Endodermal cell (in vitro differentiated cells): ENCODE measurements at places on chromosomes 5 and 9. TPM values are rescaled to one million over a fixed set of nuclear protein-coding genes. Genes with fewer than 3 reads are reported as not detected.
A peak's percentile ranks its signal among the peaks of the same experiment; 100 is the strongest.

Gene EDIL3
- 17.5 and 22.5 TPM in 2 replicates for total RNA-seq

DNA sequence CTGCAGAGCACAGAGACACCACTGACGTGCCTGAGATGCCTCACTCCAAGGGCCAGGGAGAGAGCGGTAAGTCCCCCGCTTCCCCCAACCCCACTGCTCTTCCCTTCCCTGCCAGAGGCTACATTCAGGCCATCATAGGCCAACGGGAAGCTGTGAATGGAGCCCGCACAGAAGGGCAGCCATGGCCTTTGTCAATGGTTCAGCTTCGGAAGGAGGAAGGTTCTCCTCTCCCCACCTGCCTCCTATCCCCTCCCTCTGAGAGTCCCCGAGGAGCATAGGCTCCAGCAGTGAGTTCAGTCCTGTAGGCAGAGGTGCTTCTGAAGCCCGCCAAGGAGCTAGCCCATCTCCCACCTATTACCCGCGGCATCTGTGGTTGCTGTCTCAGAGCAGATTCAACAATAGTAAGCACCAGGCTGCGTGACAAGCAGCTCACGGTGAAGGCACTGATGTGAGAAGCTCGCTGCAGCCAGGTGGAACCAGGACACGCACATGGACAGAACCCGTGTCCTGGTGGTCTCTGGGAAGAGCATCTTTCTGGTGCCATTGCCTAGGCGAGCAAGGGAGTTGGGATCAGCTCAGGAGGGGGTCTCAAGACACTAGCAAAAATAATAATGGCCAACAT lies 15.9 kb downstream of the QRFP start:
- H3K27ac ChIP-seq: no peak overlapping the region
- H3K27me3 ChIP-seq: no peaks in the 10 kb centered on the region
- no peak for DNase-seq
- peaks cover 3% of the 10 kb centered on the region for H3K4me1 ChIP-seq
- peaks cover 63% of the 10 kb centered on the region for H3K36me3 ChIP-seq

- no peak overlapping the region for H3K4me3 ChIP-seq
- H3K4me1 ChIP-seq: peaks cover 7% of the 10 kb centered on the region
- H3K36me3 ChIP-seq: no peaks in the 10 kb centered on the region
- DNase-seq: no peak
- H3K27ac ChIP-seq: no peak overlapping the region
Measured at GRCh38 chr9:86577420-86578333, 223.5 kb upstream of the TUT7 start.

GRCh38 chr5:137737349-137738131 lies 1.7 kb upstream of the KLHL3 start:
- peak overlapping the region; percentile 37 for H3K4me3 ChIP-seq
- H3K36me3 ChIP-seq: no peaks in the 10 kb centered on the region
- H3K4me1 ChIP-seq: peaks cover 6% of the 10 kb centered on the region
- DNase-seq: peak; percentile 29
- H3K27ac ChIP-seq: no peak overlapping the region

Gene SECISBP2
- total RNA-seq: 55.9 to 60.5 TPM (median 56.0 TPM) in 3 replicates

- H3K4me1 ChIP-seq: peaks cover 3% of the 10 kb centered on the region
- H3K36me3 ChIP-seq: no peaks in the 10 kb centered on the region
- no peak overlapping the region for H3K4me3 ChIP-seq
Measured at GRCh38 chr5:12016159-12016746, 112.0 kb upstream of the CTNND2 start.

Gene C9orf40
- total RNA-seq: 10.8 to 29.5 TPM (median 25.2 TPM) in 3 replicates

Gene AUH
- total RNA-seq: 20.9 and 23.0 TPM in 2 replicates

- H3K27ac ChIP-seq: no peak overlapping the region
- H3K4me3 ChIP-seq: no peak overlapping the region
- H3K4me1 ChIP-seq: no peaks in the 10 kb centered on the region
- DNase-seq: no peak
- no peaks in the 10 kb centered on the region for H3K36me3 ChIP-seq
- H3K27me3 ChIP-seq: no peaks in the 10 kb centered on the region
Measured at GRCh38 chr5:41097642-41098041, 26.5 kb upstream of the MROH2B start.

DNA sequence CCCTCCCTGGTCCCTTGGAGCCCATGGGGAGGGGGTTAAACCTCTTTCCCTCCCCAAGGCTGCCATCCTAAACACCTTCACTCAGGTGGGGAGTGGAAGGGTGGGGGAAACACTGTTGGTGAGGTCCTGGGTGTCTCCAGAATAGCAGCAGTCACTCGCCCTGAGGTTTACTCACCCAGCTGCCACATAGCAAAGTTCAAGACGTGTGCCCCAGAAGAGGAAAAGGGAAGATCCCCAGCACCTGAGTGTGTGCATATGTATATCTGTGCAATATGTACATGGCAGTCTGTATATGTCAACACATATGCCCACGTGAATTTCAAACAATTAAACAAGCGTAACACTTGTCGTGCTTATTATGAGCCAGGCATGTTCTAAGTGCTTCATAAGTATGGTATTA lies 31.3 kb upstream of the SMU1 start:
- no peaks in the 10 kb centered on the region for H3K27me3 ChIP-seq
- H3K4me1 ChIP-seq: peaks cover 4% of the 10 kb centered on the region
- no peak overlapping the region for H3K27ac ChIP-seq

DNA sequence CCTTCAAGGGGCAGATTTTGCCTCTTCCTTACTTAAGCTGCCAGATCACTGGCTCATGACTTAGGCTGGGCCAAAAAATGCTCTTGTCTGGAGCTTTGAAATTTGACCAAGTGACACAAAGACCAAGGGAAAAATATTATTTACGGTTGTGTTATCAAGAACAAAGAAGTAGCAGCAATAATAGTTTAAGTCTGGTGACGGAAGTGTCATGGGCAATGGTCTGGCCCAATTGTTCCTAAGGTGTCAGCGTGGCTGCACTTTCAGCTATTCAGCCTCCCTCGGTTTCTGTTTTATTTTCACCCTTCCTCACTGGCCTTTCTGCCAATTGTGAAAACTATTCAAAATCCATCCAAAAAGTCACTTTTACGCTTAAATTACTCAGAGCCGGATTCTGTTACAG lies 185.3 kb downstream of the CDH18 start:
- no peaks in the 10 kb centered on the region for H3K27me3 ChIP-seq
- H3K36me3 ChIP-seq: no peaks in the 10 kb centered on the region
- no peaks in the 10 kb centered on the region for H3K4me1 ChIP-seq
- no peak overlapping the region for H3K27ac ChIP-seq
- H3K4me3 ChIP-seq: no peak overlapping the region

DNA sequence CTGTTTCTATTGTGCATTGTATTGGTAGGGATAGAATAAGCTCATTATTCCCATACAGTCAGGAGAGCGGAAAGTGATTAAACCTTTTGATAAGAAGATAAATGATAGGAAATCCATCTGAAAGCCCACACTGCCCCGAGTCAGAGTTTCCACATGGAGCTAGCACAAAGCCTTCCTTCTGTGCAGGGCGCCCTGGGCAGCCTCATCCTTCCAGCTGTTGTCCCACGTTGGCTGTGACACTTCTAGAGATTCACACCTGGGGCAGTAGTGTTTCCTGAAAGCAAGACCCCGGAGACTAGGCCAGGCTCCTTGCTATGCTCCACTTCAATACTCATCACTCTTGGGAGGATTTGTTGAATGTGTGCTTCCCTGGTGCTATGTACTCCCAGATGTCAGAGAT lies 172.4 kb downstream of the SEMA6A start:
- no peaks in the 10 kb centered on the region for H3K4me1 ChIP-seq
- no peak for DNase-seq
- H3K36me3 ChIP-seq: no peaks in the 10 kb centered on the region
- H3K27ac ChIP-seq: no peak overlapping the region
- no peaks in the 10 kb centered on the region for H3K27me3 ChIP-seq
- H3K4me3 ChIP-seq: no peak overlapping the region

DNA sequence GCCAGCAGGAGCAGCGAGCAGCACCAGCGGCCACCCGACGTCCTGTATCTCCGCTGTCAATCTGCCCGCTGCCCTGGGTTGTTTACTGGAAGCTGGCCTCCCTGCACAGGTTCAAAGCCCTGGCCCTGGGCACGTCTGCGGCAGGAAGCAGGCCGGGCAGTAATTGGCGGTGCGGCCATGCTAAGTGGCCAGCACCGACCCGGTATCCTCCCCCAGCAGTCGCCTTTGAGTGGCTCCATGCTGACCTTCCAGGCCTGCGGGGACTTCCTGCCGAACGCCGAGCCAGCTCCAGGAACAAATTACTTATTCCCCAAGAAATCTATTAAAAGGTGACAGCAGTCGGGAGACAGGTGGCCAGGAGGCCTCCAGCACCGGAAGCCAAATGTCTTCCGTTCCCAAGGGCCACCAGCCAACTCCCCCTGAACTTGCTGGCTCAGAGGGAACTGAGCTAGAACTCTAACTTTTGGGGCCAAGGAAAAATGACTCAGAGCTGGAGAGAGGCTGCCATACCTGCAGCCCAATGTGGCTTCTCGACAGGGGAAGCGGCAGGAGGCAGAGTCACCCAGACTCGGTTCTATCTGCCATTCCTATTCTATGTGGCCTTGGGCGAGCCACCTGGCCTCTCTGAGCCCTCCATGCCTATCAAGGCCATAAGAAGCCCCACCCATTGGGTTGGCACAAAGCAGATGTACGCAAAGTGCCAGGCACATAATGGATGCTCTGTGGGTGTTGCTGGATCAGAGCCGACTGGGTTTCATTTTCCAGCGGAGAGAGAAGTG lies 13.7 kb upstream of the PSMB7 start:
- H3K27me3 ChIP-seq: peaks cover 7% of the 10 kb centered on the region
- peak; percentile 33 for DNase-seq
- H3K4me3 ChIP-seq: no peak overlapping the region
- H3K36me3 ChIP-seq: no peaks in the 10 kb centered on the region
- no peaks in the 10 kb centered on the region for H3K4me1 ChIP-seq
- no peak overlapping the region for H3K27ac ChIP-seq

Gene SLC6A7
- not detected in 3 replicates for total RNA-seq

Gene ENDOG
- 15.7 and 16.6 TPM in 2 replicates for total RNA-seq

GRCh38 chr5:149439899-149440542 lies 60.9 kb upstream of the IL17B start:
- no peaks in the 10 kb centered on the region for H3K36me3 ChIP-seq
- no peaks in the 10 kb centered on the region for H3K27me3 ChIP-seq
- H3K27ac ChIP-seq: no peak overlapping the region
- H3K4me1 ChIP-seq: no peaks in the 10 kb centered on the region
- peak; percentile 90 for DNase-seq
- H3K4me3 ChIP-seq: no peak overlapping the region

Gene CCDC192
- 1.2 to 1.3 TPM (median 1.2 TPM) in 3 replicates for total RNA-seq

DNA sequence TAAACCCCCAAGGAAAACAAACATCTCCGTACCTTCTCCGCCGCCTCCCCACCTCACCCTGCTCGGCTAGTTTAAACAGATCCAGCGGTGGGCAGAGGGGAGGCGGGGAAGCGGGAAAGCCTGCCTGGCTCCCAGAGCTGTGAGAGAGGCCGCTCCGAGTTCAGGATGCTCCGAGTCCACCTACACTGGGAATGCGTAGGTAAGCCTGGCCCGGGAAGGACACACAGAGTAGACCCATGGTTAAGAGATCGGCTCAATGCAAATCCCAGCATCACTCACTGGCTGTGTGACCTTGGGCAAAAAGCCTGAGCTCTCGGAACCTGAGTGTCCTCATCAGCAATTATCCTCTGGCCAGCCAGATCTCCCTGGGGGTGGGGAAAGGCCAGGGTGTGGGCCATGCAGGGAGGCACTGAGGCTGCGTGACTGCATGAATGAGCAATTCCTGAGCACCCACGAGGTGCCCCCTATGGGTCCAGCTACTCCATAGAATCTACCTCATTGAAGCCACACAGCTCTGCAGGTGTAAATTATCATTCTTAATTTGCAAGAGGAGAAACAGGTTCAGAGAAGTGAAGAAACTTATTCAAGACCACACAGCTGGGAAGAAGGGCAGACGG lies 30.5 kb upstream of the LMX1B start:
- H3K4me3 ChIP-seq: no peak overlapping the region
- no peaks in the 10 kb centered on the region for H3K36me3 ChIP-seq
- peak; percentile 51 for DNase-seq
- no peaks in the 10 kb centered on the region for H3K27me3 ChIP-seq
- no peak overlapping the region for H3K27ac ChIP-seq

Gene FOXI1
- 3.5 and 4.7 TPM in 2 replicates for total RNA-seq

DNA sequence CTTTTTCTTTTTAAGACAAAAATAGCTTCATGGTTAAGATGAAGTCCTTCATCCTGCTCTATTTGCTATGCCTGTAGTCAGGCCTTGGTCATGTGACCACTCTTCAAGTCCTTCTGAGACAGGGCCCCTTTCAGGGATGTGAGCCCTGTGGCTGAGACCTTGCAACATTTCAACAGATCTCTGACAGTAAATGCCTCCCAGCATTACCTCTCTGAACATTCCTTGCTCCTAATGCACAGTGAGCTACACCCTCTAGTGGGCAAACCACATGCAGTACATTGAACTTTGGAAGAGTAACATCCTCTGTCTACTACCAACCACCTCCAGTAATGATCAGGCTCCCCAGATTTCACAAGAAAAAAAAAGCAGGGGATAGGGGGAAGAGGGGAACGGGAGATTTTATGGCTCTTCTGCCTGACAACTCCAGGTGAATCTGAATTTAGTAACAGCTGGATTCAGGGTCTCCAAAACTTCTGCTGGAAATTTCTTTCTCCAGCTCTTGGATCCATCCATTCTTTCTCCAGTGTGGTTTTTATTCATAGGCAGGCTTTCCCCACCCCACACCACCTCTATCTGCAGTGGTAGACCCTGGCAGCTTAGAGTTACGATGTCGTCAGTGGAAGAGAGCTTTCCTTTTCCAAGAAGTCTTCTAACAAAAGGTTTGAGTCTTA lies 8.9 kb upstream of the FBXO38 start:
- peak; percentile 84 for DNase-seq
- no peak overlapping the region for H3K27ac ChIP-seq
- no peak overlapping the region for H3K4me3 ChIP-seq
- no peaks in the 10 kb centered on the region for H3K27me3 ChIP-seq

Gene SHROOM1
- total RNA-seq: 9.7 and 14.4 TPM in 2 replicates

DNA sequence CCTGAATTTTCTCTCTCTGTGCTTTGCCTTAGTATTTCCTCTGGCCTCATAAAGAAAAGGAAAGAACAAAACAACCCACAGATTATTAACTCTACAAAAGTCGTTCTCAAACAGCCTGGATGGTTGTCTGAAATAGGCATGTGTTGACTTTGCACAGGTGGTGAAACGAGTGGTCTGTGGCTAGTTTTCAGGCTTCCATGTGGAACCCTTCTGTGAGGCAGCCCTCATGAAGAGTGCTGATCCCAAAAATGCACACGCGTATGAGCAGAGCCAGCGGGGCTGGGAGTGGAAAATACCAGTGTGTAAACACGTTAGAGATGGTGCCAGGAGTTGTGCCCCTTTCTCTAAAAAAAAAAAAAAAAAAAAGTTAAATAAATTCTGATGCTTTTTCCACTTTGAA lies 4.9 kb upstream of the PSAT1 start:
- H3K27me3 ChIP-seq: peaks cover 11% of the 10 kb centered on the region
- no peak overlapping the region for H3K27ac ChIP-seq
- no peaks in the 10 kb centered on the region for H3K36me3 ChIP-seq
- H3K4me3 ChIP-seq: no peak overlapping the region
- no peak for DNase-seq

DNA sequence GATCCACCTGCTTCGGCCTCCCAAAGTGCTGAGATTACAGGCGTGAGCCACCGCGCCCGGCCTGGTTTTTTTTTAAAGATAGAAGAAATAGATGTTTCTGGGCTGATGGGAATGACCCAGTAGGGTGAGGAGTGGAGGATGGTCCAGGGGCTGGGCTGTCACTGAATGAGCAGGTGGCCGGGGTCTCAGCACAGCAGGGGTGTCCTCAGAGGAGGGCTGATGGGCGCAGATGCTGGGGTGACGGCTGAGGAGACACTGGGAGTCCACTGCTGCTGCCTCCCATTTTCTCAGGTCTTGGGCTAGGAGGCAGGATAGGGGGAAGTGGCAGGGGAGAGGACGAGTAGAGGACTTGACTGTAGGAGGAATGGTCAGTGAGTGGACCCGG lies 2.3 kb upstream of the TOR4A start:
- peaks cover 12% of the 10 kb centered on the region for H3K36me3 ChIP-seq
- no peaks in the 10 kb centered on the region for H3K27me3 ChIP-seq
- H3K27ac ChIP-seq: no peak overlapping the region

- H3K4me3 ChIP-seq: no peak overlapping the region
- H3K4me1 ChIP-seq: no peaks in the 10 kb centered on the region
- H3K36me3 ChIP-seq: no peaks in the 10 kb centered on the region
- no peaks in the 10 kb centered on the region for H3K27me3 ChIP-seq
- no peak for DNase-seq
Measured at GRCh38 chr5:163867324-163867723, 361.9 kb downstream of the MAT2B start.
